ENCODE measurements at places on chromosomes 1 and 21. TPM values are rescaled to one million over a fixed set of nuclear protein-coding genes. Genes with fewer than 3 reads are reported as not detected.

Gene OR6N1
- total RNA-seq, result not detected

Gene PRR9
- not detected for total RNA-seq

GRCh38 chr1:170885551-170885950, 49.8 kb upstream of the MROH9 start:
- no peak for DNase-seq

DNA sequence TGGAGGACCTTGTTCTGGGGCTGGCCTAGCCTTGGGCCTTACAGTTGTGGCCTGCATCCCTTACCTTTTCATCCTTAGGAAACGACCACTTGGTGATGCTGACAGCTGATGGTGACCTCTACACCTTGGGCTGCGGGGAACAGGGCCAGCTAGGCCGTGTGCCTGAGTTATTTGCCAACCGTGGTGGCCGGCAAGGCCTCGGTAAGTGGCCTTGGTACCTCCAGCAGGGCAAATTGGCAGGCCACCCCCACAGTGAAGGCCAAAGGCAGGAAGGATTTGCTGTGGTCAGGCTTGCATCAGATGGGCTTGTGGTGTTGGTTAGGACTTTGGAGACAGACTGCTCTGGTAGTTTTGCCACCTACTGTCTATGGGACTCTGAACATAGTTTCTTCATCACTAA, 17.7 kb upstream of the TRNAU1AP start:
- no peak for DNase-seq

DNA sequence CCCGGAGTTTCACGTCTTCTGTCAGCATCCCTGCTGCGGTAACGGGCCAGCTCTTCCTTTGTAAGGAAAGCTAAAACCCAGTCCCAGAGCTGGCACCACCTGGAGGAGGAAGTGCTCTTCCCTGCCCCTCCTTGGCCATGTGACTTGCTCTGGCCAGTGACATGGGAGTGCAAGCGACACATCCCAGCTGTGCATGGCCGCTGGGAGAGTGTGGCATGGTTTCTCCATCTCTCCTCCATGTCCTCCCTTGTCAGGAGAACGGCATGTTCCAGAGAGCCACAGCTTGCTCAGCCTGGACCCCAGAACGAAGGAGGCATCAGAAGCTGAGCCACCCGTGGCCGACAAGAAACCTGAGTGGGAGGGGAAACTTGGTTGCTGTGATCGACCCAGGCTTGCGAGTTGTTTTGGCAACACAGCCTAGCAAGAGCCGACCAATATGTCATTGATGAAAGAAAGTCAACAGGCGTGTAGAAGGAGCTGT, 2.7 kb upstream of the PRXL2B start:
- no peak for DNase-seq
